ENCODE measurements at places on chromosomes 2 and 18.

DNA sequence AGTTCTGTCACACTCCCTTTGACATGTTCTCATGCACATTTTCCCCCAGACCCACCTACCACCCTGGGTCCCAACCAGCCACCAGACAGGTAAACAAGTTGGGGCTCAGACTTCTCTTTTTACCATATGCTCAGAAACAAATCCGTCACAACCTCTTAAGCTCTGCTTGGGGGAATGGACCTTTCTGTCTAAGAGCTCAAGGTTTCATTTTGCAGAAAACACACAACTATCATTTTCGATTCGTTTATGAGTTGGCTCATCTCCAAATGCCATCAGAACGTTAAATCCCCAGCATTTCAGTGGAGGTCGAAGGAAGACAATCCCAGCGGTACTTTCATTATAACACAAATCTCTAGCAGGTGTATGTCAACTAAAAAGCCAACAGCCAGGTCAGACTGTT, 30.6 kb upstream of the NCK2 start:
- DNase-seq: no peak

GRCh38 chr2:172100935-172101820, 1.5 kb downstream of the DLX2 start:
- DNase-seq: peak; percentile 50

- DNase-seq: no peak
These were observed 451.1 kb upstream of the TRIB2 start for GRCh38 chr2:12265646-12266045.

- DNase-seq: no peak
These were observed 191.9 kb upstream of the CRIM1 start for GRCh38 chr2:36163520-36164254.

DNA sequence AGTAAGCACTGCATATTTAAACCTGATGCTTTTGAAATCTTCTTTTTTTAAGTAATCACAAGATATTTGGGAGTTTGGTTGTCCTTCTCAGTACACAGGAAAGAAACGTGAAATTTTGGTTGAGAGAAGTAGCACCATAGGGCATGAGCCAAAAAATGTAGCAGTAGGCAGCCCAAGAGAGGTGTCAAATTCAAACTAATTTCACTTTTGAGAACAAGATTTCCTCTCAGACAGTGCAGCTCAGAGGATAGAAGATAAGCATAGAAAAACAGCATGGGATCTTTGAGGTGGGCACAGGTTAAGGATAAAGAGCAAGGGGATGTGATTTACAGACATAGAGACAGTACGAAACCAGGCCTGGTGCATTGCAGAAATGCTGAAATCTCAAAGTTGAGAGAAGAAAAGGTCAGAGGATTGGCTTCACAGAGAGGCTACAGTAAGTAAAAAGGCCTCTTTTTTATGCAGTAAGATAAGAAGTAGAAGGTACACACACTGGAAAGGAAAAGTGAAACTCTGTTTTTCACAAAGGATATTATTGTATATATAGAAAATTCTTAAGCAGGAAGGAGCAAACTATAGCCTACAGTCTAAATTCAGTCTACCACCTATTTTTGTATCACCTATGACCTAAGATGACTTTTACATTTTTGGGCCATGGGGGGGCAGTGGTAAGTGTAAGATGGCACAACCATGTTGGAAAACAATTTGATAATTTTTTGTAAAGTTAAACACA, 89.8 kb downstream of the PKP4 start:
- DNase-seq: no peak

DNA sequence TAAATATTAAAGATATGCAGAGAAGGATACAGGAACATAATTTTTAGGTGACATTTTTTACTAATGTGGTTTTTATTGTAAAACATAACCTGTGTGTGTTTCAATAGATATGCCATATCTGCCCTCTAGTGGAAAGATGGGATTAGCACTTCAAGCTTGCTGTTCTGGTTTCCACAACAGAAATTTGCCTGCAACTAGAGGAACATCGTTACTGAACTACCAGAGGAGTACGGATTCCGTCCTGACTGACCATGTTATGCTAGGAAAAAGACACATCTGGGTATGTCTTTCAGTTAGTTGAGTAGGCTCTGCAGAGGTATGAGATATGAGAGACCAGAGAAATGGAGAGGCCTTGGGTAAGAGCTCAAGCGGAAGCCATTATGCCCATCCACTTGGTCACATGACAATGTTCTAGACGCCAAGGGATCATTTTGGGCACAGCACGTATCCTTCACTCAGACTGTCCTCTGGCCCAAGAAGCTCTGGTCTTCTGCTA, 104.9 kb downstream of the MBD2 start:
- peak; percentile 27 for DNase-seq

GRCh38 chr2:181255651-181256050, 201.5 kb upstream of the ITGA4 start:
- no peak for DNase-seq

DNA sequence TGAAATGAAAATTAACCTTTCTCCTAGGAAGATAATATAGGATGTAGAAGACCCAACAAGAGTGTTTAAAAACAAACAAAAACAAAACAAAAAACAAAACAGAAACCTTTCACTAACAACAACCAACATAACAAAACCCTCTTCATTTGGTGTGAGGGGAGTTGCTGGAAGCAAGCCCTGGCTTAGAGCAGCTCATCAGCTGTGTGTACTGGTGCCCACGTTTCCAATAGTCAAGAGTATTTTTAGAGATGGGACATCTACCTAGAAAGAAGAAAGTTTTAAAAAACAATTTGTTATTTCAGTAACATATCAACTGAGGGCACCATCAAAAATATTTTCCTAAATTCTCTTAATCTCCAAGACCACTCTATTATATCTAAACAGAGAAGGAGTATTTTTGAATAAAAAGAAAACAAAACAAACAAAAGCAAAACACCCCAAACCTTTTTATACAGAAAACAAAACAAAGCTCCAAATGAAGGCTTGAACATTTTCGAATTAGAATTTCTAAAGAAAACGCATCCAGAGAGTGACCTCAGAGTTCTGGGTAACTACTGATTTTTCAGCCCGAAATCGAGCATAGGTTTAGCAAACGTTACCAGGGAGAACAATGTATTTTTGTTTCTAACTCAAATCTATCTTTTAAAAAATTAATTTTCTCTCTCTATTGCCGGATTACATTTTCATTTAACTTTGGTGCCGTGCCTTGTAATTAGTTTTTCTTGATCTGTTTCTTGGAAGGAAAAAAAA, 134.6 kb downstream of the INSIG2 start:
- no peak for DNase-seq

DNA sequence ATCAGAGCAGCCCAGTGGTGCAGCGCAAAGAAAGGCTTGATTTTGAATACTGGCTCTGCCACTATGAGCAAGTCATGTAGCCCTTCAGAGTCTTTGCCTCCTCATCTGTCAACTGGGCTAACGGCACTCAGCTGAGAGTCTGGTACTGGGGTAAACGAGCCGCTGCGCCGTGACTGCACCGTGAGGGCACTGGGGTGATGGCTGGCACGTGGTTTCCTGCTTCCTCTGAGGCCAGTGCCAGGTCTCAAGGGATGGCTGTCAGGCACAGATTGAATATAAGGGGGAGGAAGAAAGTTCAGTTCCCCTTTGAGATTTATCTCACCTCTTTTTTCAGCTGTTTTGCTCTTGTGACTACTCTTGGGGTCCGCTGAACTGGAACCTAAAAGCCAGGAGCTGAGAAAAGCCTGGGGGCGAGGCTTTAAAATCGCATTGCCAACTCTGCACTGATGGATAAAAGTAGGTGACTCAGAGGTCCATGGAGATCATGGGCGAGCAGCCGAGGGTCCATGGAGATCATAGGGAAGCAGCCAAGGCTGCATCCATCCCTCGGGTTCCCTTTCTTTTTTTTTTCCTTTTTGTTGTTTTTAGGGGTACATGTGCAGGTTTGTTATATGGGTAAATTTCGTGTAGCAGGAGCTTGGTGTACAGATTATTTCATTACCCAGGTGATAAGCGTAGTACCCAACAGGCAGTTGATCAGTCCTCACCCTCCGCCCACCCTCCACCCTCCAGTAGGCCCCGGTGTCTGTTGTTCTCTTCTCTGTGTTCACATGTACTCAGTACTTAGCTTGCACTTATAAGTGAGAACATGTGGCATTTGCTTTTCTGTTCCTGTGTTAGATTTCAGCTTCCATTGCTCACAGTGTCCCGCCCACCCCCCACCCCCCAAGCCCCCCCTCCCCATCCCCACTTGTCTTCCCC, 114.3 kb downstream of the SPP2 start:
- peak; percentile 30 for DNase-seq

- no peak for DNase-seq
These were observed 419.3 kb upstream of the ACVR2A start for GRCh38 chr2:147425437-147426029.

DNA sequence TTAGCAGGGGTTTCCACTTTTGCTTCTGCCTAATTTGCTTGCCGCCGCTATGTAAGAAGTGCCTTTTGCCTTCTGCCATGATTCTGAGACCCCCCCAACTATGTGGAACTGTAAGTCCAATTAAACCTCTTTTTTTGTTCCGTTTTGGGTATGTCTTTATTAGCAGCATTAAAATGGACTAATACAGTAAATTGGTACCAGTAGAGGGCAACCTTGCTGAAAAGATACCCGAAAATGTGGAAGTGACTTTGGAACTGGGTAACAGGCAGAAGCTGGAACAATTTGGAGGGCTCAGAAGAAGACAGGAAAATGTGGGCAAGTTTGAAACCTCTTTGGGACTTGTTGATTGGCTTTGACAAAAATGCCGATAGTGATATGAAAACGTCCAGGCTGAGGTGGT, 216.1 kb upstream of the FSIP2 start:
- DNase-seq: no peak

DNA sequence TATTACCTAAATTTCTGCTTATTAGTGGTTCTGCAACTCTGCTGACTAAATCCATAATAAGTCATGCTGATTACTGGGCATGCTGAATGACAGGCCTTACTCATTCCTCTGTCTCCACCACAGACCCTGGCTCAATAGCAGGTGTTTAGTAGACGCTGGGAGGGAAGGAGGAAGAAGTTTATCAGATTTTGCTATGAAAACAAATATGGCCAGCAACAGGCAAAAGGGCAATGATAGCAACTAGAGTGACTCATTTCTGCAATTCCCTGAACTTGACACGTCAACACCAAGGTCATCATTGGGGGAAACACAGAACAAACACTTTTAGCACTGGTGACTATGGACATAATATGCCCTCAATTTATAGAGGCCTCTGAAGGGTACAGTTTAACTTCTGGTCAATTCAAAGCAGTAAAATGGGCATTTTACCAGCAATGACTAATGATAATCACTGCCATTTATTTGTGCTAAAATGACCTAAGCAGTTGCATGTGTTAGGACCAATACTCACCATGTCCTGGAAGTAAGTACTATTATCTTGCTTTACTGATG, 35.2 kb downstream of the TMEM163 start:
- no peak for DNase-seq

GRCh38 chr2:12325806-12326205, 390.9 kb upstream of the TRIB2 start:
- peak; percentile 28 for DNase-seq

DNA sequence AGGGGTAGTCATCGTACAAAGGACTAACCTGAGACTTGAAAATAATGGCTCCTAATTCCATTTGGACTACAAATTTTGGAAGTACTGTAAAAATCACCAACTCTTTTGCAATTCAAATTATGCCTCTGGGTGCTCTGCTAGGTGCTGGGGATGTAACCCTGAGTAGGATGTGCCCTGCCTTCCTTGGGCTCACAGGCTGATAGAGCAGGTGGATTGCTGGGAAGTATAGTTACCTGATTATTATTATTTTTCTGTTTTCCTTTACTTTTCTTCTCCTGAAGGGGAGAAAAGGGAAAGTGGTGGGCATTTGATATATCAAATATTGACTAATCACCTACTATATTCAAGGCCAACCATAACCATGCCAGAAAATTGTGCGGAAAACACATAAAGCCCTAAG, 119.3 kb upstream of the RIOK3 start:
- no peak for DNase-seq

DNA sequence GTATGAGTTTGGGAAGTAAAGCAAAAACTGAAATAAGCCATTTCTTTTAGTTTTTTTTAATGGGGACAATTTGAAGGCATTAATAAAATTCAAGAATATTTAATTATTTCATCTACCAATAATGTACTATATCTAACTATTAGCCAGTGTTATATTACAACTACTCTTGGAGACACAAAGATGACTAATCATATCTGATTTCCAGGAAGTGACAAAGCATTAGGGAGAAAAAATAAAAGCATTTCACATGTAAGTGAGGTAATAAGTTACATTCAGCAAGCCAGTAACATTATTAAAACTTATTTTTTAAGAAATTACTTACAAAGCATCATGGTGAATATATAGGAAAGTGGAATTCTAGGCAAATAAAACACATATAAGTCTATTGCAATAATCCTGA, 781.3 kb upstream of the NRXN1 start:
- DNase-seq: no peak

- DNase-seq: no peak
These were observed 305.1 kb upstream of the SPRED2 start for GRCh38 chr2:65737452-65738011.

- no peak for DNase-seq
These were observed 136.3 kb upstream of the GATA6 start for GRCh38 chr18:22033085-22033484.

DNA sequence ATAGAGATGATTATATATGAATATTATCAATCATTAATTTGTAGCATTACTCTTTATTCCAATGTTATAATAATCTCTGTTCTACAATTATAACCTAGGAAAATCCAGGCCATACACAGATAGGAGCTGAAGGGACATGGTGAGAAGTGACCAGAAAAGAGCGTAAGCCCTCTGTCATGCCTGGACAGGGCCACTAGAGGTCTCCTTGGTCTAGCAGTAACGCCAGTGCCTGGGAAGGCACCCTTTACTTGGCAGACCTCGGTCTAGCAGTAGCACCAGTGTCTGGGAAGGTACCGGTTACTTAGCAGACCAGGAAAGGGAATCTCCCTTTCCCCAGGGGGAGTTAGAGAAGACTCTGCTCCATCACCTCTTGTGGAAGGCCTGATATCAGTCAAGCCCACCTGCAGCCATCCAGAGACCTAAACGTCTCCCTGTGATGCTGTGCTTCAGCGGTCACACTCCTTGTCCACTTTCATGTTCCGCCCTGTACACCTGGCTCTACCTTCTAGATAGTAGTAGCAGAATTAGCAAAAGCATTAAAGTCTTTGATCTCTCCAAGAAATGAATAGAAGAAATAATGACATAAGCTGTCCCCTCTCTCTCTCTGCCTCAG, 447.5 kb upstream of the FSIP2 start:
- peak; percentile 82 for DNase-seq

DNA sequence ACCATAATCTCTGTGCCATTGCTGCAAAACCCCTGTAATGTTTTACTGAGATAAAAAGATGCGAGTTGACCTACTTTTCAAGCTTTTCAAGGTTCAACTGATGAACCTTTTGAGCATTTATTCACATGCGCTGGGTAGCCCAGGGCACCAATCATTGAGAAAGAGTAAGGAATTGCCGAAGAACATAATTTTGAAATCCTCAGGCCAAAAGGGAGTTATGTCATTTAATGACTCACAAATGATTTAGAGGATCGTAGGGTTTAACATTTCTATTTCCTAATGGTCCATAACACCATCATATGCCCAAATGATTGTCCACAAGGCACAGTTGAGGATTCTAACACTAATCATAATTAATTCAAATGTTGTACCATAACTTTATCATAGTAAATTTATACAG, 20.2 kb upstream of the DLX1 start:
- no peak for DNase-seq
